ENCODE measurements at places on chromosomes 13 and 19. TPM values are rescaled to one million over a fixed set of nuclear protein-coding genes. Genes with fewer than 3 reads are reported as not detected.
A peak's percentile ranks its signal among the peaks of the same experiment; 100 is the strongest.

- no peaks in the 10 kb centered on the region for H3K36me3 ChIP-seq
- no peak for DNase-seq
- H3K4me3 ChIP-seq = no peak overlapping the region
- H3K4me1 ChIP-seq = no peaks in the 10 kb centered on the region
These were observed 977.5 kb upstream of the SPRY2 start for GRCh38 chr13:81318231-81319019.

Gene ZNF628
- total RNA-seq = 2.1 TPM

Gene CILP2
- total RNA-seq = 0.16 TPM

DNA sequence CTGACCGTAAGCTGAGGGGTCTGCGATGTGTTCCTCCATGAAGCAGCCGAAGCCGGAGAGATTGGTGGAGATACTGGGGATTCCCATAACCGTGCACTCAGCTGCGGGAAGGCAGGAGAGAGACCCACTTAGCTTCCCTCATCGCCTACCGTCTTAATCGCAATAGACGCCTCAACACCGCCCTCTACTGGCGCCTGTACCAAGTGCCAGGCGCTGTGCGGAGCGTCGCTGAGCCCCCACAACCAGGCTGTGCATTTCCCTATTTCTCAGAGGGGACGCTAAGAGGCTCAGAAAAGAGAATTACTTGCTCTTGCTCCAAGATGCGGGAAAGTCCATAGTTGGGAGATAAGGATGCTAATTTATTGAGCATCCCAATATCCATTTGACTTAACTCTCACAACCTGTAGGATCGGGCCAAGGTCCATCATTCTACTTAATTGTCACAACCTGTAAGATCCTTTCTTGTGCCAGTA is 5.8 kb downstream of the FTL start:
- no peak for DNase-seq
- no peaks in the 10 kb centered on the region for H3K27me3 ChIP-seq
- no peaks in the 10 kb centered on the region for H3K36me3 ChIP-seq
- no peak overlapping the region for H3K4me3 ChIP-seq
- H3K4me1 ChIP-seq = peaks cover 14% of the 10 kb centered on the region
- peak overlapping the region; percentile 19 for H3K27ac ChIP-seq

DNA sequence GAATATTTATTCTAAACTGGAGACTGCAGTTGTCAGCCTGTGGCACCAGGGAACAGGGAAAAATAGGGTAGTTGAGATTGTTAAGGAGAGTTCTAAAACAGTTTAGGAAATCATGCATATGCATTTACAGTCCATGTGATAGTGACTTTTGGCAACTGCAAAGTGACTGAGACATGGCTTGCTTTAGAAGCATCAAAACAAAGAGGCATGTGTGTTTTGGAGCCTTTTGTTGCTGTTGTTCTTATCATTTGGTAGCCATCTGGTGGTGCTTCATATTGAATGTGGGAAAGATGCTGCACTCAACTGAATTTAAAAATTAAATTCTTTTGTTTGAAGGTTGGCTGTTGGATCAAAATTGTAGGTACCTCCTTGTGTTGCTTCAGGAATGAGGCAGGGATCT is 10.2 kb upstream of the EBPL start:
- DNase-seq = no peak
- H3K4me1 ChIP-seq = no peaks in the 10 kb centered on the region
- no peaks in the 10 kb centered on the region for H3K27me3 ChIP-seq
- no peak overlapping the region for H3K27ac ChIP-seq
- H3K4me3 ChIP-seq = no peak overlapping the region

GRCh38 chr13:94123557-94123956 is 355.9 kb downstream of the DCT start:
- no peaks in the 10 kb centered on the region for H3K27me3 ChIP-seq
- H3K27ac ChIP-seq = no peak overlapping the region
- no peak overlapping the region for H3K4me3 ChIP-seq
- H3K4me1 ChIP-seq = no peaks in the 10 kb centered on the region
- H3K36me3 ChIP-seq = no peaks in the 10 kb centered on the region

- no peak overlapping the region for H3K4me3 ChIP-seq
- H3K27ac ChIP-seq = no peak overlapping the region
- no peaks in the 10 kb centered on the region for H3K36me3 ChIP-seq
These were observed 42.5 kb upstream of the ARGLU1 start for GRCh38 chr13:106610486-106610885.

DNA sequence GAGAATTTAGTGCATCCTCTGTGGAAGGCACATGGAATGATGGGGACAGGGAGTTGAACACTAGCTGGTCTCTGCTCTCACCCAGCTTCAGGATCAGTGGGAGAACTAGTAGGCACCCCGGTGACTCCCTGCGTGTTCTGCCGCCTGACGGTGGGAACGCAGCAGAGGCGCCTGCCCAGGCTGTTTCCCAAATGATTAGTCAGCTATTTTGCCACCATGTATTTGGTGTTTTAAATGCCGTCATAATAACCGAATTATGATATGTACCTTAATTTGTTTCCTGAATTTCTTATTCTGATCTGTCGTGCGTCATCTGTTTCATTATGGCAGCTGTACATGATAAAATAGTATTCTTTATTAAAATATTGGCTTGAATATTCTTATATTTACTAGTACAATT is 115.9 kb upstream of the GJB6 start:
- DNase-seq = no peak
- H3K27me3 ChIP-seq = no peaks in the 10 kb centered on the region
- no peaks in the 10 kb centered on the region for H3K4me1 ChIP-seq
- H3K4me3 ChIP-seq = no peak overlapping the region
- H3K36me3 ChIP-seq = no peaks in the 10 kb centered on the region

DNA sequence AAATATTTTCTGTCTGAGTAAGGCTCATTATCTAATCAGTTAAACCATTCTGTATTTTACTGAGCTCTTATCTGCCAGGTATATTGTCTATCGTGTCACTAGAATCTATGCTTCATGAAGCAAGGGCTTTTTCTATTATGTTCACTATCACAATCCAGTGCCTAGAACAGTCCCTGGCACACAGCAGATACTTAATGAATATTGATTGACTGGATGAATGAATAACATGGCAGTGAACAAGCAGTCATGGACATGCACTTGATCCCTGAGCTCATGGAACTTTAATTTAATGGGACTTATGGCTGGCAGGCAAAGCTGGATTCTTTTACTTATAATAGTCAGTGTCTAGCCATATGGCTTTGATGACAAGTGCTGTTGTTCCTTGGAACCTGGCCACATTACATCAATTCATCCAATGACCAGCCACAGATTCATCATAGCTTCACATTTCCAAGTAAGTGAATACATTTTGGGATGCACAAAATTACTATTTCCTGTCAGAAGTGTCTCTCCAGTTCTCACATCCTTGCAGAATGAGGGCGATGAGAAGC is 214.8 kb downstream of the COG6 start:
- no peak for DNase-seq
- no peak overlapping the region for H3K4me3 ChIP-seq
- H3K27ac ChIP-seq = no peak overlapping the region
- H3K36me3 ChIP-seq = no peaks in the 10 kb centered on the region
- H3K27me3 ChIP-seq = no peaks in the 10 kb centered on the region
- no peaks in the 10 kb centered on the region for H3K4me1 ChIP-seq

Gene ZNF136
- 11.5 TPM for total RNA-seq

Gene PDCD2L
- 10.9 TPM for total RNA-seq

- no peak within 1 kb of the TSS for H3K4me3 ChIP-seq
- DNase-seq = no peak
- H3K27ac ChIP-seq = peak within 1 kb of the TSS; percentile 2
These were observed at the start of gene KCNRG for GRCh38 chr13:50015258-50015657. Gene KCNRG, plus strand, starts transcription at chr13:50015444. Its CDS starts 50 bp downstream, at chr13:50015494.

DNA sequence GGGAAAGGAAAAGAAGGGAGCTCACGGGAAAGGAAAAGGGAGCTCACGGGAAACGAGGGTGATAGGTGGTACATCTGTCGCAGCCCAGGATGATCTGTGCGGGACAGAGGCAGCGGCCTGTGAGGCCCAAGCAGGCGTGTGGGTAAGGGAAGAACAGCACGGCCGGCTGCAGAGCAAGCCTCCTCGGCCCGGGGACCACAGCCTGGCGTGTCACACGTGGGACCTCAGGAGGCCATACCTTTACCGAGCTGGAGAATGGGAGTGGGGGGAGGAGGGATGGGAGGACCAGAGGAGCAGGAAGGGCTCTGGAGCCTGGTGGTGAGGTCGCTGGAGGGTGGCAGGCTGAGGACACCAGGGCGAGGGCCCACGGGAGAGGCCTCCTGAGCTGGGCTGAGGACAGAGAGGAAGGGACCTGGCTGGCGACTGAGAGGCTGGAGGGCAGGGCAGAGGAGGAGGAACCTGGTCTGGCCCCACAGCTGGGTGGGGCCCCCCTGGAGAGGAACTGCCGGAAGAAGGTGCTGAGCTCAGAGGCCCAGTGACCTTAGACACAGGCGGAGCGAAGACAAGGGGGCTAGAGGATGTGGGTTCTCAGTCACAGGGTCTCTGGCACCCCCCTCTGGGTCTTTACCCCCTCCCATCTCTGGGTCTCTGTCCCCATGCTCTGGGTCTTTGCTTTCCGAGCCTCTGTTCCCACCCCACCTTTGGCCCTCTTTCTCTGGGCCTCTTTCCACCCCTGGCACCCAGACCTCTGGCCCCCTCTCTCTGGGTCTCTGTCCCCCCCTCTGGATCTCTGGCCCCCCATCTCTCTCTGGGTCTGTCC is 2.9 kb upstream of the FTL start:
- no peaks in the 10 kb centered on the region for H3K4me1 ChIP-seq
- no peak overlapping the region for H3K4me3 ChIP-seq
- peak overlapping the region; percentile 92 for H3K27ac ChIP-seq
- no peak for DNase-seq
- no peaks in the 10 kb centered on the region for H3K27me3 ChIP-seq

DNA sequence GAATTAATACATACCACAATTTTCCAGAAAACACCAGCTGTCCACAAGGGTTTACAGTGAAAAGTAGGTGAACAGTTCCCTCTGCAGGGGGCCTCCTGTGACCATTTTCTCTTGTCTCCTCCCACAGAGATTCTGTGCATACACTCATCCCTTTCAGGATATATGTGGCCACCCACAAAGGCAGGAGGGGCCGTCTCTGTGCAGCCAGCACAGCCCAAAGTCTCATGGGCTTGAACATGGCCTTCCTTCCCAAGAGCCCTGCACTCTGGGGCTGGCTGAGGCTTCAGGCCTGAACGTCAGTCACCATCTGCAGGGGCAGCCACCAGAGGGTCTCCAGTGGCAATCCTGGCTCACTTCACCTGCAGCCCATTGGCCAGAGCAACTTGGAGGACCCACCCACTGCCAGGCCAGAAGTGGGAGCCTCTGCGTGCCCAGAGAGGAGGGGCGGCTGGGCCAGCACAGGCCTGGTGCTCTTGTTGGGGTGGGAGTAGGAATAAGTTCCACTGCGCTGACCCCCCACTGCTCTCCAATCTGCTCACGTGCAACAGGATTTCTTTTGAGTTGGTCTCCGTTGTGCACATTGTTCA is 25.1 kb downstream of the TMEM161A start:
- H3K4me1 ChIP-seq = no peaks in the 10 kb centered on the region
- H3K4me3 ChIP-seq = no peak overlapping the region
- no peaks in the 10 kb centered on the region for H3K36me3 ChIP-seq
- no peaks in the 10 kb centered on the region for H3K27me3 ChIP-seq

- H3K4me1 ChIP-seq = no peaks in the 10 kb centered on the region
- H3K27me3 ChIP-seq = no peaks in the 10 kb centered on the region
- peak; percentile 98 for DNase-seq
- H3K4me3 ChIP-seq = peak within 1 kb of the TSS; percentile 91
These were observed at the start of gene HSPH1 for GRCh38 chr13:31161557-31162150. Gene HSPH1, minus strand, starts transcription at chr13:31161904. Its CDS starts 322 bp downstream, at chr13:31161582.

DNA sequence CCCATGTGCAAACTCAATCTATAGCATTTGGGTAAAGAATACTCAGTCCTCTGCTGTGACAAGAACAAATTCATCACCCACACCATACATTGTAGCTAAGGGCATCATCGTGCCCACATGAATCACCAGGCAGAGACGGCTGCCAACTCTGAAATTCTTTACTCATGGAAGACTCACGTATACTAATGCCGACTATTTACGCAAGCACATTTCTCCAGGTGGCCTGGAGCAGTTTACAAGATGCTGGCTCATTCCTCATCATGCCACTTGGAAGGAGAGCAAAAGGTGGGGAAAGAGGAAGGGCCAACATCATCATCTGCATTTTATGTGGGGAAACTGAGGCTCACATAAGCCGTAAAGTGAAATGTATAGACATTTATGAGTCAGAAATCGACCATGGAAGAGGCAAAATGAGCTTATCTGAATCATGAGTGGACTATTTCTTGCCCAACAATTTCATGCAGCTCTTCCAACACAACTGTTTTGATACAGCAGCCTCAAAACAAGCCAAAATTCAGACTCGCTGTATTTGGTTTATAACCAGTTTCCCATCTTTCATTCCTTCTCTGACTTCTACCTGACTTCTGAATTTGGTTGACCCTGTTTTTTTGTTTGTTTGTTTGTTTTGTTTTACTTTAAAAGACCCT is 213.9 kb upstream of the SERP2 start:
- no peaks in the 10 kb centered on the region for H3K4me1 ChIP-seq
- no peak overlapping the region for H3K4me3 ChIP-seq
- peak overlapping the region; percentile 68 for H3K27ac ChIP-seq

DNA sequence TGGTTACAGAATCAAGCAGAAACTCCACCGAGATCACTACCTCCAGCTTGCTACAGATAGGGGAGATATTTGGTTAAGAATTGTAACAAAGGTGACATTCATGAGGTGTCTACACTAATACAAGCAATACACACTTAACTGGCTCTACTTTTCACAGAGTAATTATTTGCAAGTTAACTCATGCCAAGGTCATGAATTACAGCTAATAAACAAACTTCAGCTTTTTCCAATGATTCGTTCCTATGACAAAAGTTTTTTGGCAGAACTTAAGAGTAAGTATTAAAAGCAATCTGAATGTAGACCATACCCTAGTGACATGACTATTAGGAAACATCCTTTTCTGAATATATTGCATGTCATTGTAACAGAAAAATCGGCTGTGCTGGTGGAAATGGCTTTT is 72.1 kb downstream of the LHFPL6 start:
- no peak for DNase-seq
- H3K36me3 ChIP-seq = no peaks in the 10 kb centered on the region
- no peak overlapping the region for H3K27ac ChIP-seq
- H3K4me1 ChIP-seq = no peaks in the 10 kb centered on the region

- H3K27ac ChIP-seq = no peak overlapping the region
- H3K4me3 ChIP-seq = no peak overlapping the region
- DNase-seq = no peak
- no peaks in the 10 kb centered on the region for H3K4me1 ChIP-seq
- no peaks in the 10 kb centered on the region for H3K36me3 ChIP-seq
These were observed 832.0 kb upstream of the SLITRK5 start for GRCh38 chr13:86839221-86839620.

GRCh38 chr13:44508562-44509077 is 67.5 kb downstream of the TSC22D1 start:
- no peaks in the 10 kb centered on the region for H3K27me3 ChIP-seq
- H3K36me3 ChIP-seq = no peaks in the 10 kb centered on the region
- no peak overlapping the region for H3K4me3 ChIP-seq
- H3K27ac ChIP-seq = no peak overlapping the region

DNA sequence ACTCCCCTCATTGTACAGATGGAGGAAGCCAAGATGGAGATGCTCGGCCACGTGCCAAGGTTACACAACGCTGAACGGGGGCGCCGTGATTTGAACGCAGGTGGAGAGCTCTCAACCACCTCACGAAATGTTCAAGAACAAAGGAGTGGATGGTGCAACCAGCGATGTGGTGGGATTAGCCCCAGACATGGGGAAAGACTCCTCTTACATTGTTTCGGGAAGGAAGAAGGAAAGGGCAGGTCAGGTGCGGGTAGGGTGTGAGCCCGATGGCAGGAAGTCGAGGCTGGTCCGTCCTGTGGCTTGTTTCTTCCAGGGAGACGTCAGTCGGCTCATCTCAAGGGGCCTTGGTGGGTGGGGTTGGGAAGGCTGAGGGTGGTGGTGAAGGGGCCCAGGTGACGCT is 7.1 kb upstream of the KLK14 start:
- peaks cover 11% of the 10 kb centered on the region for H3K4me1 ChIP-seq
- no peak for DNase-seq
- H3K36me3 ChIP-seq = no peaks in the 10 kb centered on the region
- no peak overlapping the region for H3K4me3 ChIP-seq

Gene CPB2
- total RNA-seq = not detected

Gene ANGPTL8
- 0.44 TPM for total RNA-seq

Gene SIGLEC9
- 7.0 TPM for total RNA-seq

Gene ZNF235
- total RNA-seq = 4.6 TPM
